ENCODE measurements at places on chromosomes 1 and 21.

- DNase-seq, result no peak
Measured at GRCh38 chr1:81220614-81221071, 580.1 kb upstream of the ADGRL2 start.

- no peak for DNase-seq
Measured at GRCh38 chr1:156973417-156973816, 53.0 kb downstream of the LRRC71 start.

GRCh38 chr1:227215863-227216510, 102.3 kb downstream of the CDC42BPA start:
- DNase-seq, result no peak

- DNase-seq, result no peak
Measured at GRCh38 chr1:177024623-177025022, 139.9 kb downstream of the ASTN1 start.

DNA sequence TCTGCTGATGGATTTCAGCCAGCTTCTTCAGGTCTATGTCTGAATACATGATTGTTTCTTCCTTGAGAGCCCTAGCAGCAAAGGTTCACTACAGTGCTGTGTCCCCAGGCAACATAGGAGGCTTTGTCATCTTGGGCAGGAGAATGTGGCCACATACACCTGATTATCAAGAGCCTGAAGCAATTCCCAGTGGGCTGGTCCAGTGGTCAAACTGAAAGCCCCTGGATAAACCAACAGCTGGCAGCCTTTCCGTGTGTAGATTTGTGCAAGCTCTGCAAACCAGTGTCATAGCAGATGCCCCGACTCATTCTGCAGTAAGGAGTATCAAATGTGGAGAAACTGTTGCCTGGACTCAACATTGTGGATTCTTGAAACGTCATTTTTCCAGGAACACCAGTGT, 2.3 kb upstream of the GIPC2 start:
- DNase-seq, result no peak

DNA sequence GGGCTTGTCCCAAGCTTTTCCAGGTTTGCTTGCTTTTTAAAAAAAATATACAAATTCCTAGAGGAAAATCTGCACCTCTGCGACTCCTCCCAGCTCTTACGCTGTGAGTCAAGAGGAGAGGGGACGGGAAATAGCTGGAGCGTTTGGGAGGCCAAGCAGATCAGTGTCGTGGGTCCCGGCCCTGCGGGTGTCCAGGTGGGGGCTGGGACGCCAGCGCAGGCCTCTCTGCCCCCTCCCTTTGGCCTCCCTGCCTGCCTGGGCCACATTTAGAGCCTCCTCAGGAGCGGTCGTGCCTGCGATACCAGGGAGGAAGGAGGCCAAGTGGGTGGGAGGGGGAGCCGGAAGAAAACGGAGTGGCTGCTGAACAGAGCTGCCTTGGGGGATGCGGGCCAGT, 9.0 kb downstream of the WNT4 start:
- DNase-seq, result no peak

- no peak for DNase-seq
Measured at GRCh38 chr1:30106125-30106524, 617.3 kb downstream of the MATN1 start.

GRCh38 chr21:35738347-35738961, 321.9 kb downstream of the SETD4 start:
- DNase-seq, result no peak

GRCh38 chr1:36664571-36665287, 182.0 kb upstream of the CSF3R start:
- no peak for DNase-seq

DNA sequence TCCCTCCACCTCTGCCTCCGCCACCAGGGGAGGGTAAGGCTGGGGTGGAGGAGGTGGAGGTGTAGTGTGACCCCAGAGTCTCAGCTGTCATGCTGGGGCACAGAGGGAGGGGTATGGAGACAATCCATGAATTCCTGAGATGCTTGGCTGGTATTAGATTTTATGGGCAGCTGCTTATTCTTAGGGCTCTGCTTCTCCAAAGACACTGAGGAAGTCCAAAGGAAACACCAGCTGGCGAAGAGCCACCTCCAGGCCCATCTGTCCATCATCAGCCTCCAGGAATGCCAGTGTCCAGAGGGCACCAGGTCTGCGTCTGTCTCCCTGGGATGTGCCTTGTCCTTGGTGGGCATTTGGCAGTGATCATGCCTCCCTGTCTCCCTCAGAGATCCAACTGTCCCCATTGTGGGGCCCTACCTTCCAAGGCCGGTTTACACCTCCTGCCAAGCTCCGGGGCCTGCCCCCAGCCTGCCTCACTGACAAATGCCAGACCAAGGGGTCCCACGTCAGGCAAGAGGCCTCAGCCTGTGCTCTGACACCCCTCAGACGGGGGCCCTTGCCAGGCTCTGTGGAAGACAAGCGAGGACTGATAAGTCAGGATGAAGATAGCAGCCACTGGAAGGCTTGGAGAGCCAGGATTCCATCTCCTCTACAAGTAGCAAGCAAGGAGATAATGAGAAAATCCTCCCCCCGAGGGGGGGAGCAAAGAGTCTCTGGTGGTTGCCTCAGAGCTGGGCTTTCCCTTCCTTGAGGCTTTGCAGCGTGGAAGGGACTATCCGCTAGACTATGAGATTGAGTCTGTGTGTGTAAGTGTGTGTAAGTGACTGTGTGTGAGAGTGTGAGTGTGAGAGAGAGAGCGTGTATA, 1.6 kb downstream of the TNNI1 start:
- no peak for DNase-seq

- DNase-seq, result no peak
Measured at GRCh38 chr1:84755216-84755615, 65.0 kb upstream of the SSX2IP start.

GRCh38 chr1:173148971-173149370, 58.2 kb downstream of the TNFSF4 start:
- DNase-seq, result no peak

GRCh38 chr1:167065471-167065870, 24.7 kb downstream of the GPA33 start:
- DNase-seq, result no peak

DNA sequence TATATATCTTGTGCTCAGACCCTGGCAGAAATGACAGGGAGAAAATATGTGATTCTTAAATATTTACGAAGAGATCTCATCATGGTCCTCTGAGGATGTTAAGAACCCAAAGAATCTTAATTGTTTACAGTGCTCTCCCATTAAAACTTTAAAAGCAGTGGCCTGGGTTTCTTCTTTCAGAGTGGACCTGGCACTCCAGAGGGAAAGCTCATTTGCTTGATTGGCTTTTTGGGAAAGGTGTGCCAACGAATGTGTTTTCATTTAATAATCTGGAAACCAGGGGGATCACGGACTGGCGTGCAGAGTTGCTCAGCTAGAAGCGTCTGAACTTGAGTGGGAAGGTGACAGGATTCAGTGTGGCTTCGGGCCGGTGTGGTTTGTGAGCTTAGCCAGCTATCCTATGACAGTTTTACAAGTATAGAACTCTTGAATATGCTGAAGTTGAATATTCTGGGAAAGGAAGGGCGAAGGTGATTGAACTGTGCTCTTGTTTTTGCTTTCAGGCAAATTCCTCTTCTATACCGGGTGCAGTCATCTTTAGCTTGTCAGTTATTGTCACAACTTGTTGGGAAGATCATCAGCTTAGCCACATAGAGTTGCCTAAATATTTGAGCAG, 154.8 kb downstream of the C1orf21 start:
- no peak for DNase-seq

- no peak for DNase-seq
Measured at GRCh38 chr21:42679319-42680057, 26.1 kb downstream of the PDE9A start.

GRCh38 chr1:36238433-36238832, 14.2 kb downstream of the THRAP3 start:
- peak; percentile 44 for DNase-seq

GRCh38 chr1:242139442-242139841, 140.5 kb upstream of the MAP1LC3C start:
- peak; percentile 47 for DNase-seq

DNA sequence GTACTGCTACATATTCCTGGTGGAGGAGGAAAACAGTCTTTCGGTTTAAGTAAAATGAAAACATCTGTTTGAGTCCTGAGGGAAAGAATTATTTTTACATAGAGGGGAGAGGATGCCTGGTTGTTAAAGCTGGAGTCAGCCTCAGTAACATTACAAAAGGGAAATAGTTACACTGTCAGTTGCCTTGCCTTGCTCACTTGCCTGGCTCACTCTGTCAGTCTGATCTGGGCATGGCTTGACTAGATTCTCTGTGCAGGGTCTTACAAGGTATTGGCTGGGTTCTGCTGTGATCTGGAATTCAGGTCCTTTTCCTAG, 8.4 kb upstream of the UBE2U start:
- no peak for DNase-seq

DNA sequence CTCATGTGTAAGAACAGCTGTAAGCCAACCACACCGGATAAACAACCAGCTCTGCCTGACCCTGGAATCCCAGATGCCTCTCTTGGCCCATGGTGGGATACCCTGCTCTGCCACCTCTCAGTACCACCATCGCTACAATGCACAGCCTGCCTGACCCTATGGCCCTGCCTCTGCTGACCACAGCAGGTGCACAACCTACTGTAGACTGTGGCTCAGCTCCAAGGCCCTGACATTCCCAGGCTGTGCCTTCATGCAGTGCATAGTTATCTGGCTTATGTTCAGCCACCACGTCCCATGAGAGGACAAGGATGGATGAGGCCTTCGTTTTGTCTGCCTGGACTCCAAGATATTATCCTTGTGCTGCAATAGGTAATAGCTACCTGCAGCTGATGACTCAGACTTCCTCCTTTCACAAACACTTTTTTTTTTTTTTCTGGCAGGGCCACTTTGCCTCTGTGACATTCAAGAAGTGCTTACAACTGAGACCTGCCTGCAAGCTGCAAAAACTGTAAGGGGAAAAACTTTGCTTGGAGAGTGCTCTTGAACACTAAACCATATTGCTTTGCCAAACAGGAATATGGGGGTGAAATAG, 177.7 kb downstream of the URB2 start:
- DNase-seq, result no peak

DNA sequence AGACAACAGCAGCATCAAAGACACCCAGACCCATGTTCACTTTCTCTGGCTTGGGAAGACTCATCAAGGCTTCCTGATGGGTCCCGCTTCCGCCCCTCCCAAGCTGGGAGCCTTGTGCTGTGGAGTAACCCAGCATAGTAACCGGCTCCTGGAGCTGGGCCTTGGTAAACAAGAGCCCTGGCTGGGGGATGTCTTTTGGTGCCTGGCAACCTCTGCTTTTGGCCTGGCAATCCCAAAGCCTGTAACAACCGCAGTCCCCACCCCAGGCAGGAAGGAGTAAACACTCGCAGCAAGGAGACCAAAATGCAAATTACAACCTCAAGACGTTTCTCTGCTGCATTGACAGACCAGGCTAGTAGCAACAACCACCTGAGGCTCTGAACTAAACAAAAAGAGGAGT, 16.9 kb upstream of the THRAP3 start:
- DNase-seq, result no peak

- DNase-seq, result no peak
Measured at GRCh38 chr1:208108213-208108608, 136.0 kb downstream of the PLXNA2 start.

DNA sequence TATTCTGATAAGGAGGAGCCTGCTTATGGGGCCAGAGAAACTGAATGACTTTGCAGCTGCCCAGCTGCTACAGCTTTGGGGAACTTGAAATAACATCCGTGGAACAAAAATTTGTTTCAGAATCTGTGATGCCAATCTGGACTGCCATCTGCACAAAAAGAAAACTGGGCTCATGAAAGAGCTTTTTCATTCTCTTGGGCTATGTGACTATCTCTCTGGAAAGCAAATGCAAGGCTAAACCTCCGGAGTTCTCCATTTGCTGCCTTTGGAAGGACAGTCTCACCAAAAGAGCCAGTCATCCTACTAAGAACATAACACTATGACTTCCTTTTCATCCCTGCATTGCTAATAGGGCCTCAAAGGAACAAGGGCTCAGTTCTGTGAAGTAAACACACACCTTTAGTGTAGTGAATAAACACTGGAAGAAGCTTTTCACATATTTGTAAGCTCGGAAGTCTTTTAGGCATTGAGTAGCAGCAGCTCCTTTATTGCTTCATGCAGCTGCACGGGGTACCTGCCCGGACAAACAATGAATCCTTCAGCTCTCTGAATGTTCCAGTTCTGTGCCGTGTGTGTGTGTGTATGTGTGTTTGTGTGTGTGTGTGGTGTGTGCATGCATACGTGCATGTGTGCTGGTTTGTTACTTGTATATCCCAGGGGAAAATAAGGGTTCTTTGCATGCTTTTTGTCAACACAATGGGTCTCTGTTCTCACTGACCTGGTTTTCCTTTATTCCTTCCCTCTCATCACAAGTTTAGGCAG, 255.5 kb upstream of the SGIP1 start:
- DNase-seq, result peak; percentile 26

DNA sequence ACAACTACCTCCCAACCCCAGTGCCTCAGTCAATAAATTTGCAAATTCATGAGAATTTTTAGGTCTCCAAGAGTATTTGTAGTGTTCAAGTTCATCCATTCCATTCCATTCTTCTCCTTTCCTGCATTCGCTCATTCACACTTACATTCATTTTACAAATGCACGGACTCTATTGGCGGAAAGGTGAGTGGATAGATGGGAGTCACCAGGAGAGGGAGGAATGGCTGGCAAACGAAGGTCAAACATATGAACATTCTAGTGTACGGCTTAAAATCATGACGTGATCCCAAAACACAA, 2.5 kb downstream of the LORICRIN start:
- no peak for DNase-seq

GRCh38 chr1:10909697-10910680, 102.5 kb upstream of the TARDBP start:
- DNase-seq, result peak; percentile 35

DNA sequence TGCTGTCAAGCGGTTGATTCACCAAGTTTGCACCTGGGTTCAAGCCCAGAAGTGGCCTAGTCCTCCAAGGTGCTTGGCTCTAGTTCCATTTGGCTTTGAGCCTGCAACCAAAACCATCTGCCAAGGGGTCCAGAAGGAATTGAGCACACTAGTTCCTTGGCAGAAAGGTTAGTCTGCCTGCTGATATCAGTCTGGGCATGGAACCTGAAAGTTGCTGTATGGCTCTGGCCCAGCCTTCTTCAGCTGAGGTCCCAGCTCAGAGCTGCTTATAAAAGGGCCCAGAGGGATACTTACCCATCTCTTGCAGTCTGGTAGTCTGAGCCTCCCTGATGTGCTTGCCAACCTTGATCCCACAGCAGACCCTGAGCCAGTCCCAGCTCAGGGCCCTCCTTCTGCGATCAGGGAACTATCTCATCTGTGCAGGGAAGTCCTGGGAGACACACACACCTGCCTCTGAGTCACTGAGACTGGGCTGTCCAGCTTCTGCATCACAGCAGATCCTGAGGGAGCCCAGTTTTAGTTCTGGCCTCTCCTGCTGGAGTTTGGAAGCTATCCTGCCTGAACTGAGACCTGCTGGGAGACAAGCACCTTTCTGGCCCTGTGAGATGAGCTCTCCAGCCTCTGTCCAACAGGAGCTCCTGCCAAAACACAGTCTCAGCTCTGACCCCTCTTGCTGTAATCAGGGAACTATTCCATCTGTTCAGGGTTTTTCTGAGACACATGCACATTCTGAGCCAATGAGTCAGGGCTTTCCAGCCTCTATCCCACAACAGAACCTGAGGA, 75.8 kb downstream of the CTH start:
- DNase-seq, result no peak

Data from inflammatory macrophage (primary cell).